Daoy (cell line): ENCODE measurements at places on chromosomes 2 and 18.
A peak's percentile ranks its signal among the peaks of the same experiment; 100 is the strongest.

GRCh38 chr18:32545631-32546030 is 74.9 kb upstream of the GAREM1 start:
- DNase-seq = no peak

DNA sequence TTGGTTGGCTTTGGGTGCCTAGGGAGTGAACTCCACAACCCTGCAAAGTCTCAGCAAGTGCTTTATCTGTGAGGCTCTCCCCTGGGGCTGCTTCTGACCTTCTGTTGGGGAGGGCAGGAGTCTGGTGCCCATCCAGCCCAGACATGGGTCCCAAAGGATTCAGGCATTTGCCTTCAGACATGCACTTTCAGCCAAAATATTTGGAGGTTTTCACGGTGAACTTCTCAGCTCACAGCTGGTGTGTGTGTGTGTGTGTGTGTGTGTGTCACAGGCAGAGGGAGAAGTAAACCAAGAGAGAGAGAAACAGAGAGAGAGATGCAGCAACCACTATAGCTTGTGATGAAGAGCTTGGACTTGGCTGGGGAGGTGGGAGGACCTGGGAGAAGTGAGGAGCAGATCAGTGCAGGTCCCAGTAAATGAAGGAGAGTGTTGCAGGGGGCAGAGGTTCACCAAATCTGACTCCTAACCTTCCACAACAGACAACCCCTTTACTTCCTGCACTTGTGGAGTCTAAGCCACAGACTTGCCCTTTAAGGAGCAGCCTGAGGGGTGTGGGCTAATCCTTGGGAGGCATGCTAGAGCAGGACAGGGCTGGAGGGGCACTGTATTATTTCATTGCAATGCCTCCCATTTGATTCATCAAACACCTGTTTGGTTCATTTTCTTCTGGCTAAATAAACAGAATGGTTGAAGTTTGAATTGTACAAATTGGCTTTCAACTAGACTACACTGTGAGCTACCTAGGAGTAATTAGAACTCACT is 14.1 kb downstream of the SLC9A4 start:
- DNase-seq = no peak

GRCh38 chr2:54456612-54457322 is 640 bp downstream of the SPTBN1 start:
- peak; percentile 53 for DNase-seq

DNA sequence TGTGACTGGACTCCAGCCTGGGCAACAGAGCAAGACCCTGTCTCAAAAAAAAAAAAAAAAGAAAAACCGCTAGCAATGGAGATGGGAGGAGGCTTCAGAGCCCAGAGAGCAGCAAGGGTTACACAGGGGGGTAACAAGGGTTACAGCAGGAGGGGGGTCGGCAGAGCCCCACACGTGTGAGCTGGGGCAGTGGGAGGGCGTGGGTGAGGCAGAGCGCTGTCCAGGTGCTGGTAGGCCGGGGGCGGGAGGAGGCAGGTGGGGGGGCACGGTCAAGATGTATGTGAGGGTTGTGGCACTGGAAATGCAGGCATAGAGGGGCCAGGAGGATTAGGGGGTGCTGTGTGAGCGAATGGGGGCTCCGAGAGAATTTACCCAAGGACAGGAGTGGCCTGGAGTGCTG is 3.4 kb downstream of the MZT2B start:
- DNase-seq = no peak
